SW480 (cell line): ENCODE measurements at places on chromosomes 7 and 10.
A peak's percentile ranks its signal among the peaks of the same experiment; 100 is the strongest.

DNA sequence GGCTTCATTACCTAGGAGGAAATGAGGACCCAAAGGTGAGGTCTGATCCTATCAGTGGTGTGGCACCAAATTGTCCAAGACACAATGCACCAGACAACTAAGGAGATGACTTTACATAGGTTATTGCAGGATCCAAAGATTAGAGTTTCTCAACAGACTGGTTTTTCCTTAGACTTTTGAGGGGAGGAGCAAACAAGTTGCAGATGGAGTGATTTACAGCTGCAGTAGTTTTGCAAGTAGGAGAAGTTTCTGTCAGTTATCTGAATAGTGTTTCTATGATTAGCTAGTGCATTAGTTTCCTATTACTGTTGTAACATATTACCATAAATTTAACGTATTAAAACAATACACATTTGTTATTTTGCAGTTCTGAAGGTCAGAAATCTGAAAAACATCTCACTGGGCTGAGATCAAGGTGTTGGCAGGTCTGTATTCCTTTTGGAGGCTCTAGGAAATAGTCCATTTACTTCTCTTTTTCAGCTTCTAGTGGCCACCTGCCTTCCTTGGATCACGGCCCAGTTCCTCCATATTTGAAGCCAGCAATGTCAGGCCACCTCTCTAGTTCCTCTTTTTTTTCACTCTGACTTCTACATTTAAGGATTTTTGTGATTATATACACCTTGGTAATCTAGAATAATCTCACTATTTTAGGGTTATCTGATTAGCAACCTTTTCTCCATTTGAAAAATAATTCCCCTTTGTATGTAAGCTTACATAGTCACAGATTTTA, 994.9 kb downstream of the REEP3 start:
- DNase-seq, result no peak

DNA sequence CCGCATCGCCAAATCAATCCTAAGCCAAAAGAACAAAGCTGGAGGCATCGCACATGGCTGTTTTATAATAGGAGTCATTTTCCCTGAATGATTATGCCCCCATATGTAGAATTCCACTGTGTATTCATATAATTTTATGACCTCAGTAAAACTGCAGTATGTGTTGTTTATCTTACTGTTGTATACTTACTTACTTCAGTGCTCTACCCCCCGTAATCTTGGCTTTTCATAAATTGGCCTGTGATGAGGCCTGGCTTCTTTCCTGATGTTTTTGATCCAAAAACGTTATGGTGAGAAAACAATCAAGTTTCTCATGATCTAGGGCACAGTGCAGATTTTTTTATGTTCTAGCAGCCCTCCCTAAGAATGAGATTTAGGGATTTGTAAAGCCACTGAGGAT, 306.4 kb upstream of the FZD1 start:
- DNase-seq, result no peak

- no peak for DNase-seq
Measured at GRCh38 chr10:32199714-32200394, 143.6 kb upstream of the KIF5B start.

GRCh38 chr10:3652886-3653285, 132.1 kb downstream of the KLF6 start:
- DNase-seq, result no peak

- DNase-seq, result no peak
Measured at GRCh38 chr10:96772196-96772595, 51.9 kb upstream of the PIK3AP1 start.

DNA sequence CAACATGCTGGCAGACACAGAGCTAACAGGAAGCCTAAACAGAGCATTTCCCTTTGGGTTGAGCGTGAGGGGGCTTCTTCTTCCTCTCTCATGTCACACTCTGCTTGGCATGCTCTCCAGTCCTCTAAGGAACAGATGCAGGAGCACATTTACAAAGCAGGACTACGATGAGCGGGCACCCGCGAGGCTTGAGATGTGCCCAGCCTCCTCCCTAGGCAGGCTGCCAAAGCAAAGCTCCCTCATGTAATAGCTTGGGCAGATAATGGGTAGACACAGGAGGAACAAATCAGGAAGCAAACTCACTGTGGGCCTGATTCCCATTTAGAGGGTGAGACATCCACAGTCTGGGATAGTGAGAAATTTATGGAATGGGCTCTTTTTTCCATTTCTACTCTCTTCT, 519.1 kb downstream of the NRG3 start:
- DNase-seq, result no peak

DNA sequence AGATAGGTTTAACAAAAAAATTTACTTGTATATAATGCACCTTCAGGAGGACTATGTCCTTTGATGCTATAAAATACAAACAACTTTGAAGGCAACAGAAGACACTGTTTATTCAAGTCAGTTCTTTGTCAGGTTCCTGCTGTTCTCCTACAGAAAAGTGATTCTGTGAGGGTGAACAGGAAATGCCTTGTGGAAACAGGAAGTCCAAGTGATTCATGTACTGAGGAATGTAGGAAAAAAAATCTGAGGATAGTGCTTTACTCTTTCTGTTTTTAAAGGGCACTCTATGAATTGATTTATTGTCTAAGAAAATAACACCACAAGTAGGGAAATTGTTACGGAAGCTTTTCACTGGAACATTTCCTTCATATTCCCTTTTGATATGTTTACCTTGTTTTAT, 171.9 kb downstream of the HDAC9 start:
- DNase-seq, result peak; percentile 52
